GM18507 (cell line): ENCODE measurements at places on chromosomes 1 and 21.

- no peak for DNase-seq
Measured at GRCh38 chr1:154765970-154766369, 104.1 kb downstream of the KCNN3 start.

- DNase-seq, result no peak
Measured at GRCh38 chr21:42532466-42533181, 19.0 kb downstream of the SLC37A1 start.

DNA sequence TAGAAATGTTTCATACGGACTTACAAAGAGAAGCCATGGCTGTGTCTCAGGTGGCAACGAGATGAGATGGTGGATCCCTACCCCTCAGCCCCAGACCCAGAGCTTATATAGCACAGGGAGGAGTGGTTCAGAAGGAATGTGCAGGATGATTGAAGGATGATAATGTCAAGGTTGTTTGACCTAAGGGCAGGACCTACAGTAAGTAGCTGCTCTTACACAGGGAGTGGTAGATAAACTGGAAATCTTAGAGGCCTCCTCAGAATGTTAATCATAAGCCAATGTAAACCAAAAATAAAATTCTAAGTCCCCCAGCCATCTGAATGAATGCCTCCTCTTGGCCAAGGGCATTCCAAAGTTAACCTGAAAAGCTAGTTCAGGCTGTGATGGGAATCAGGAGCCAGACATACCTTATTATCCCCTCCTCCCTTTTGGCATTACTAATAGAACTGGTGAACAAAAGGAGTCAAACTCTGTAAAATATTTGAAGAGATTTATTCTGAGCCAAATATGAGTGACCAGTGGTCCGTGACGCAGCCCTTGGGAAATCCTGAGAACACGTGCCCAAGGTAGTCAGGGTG is 45.8 kb upstream of the PDE9A start:
- no peak for DNase-seq

- DNase-seq, result no peak
Measured at GRCh38 chr1:241722947-241723346, 70.9 kb downstream of the WDR64 start.

- DNase-seq, result no peak
Measured at GRCh38 chr1:26015358-26015757, 6.2 kb upstream of the EXTL1 start.

DNA sequence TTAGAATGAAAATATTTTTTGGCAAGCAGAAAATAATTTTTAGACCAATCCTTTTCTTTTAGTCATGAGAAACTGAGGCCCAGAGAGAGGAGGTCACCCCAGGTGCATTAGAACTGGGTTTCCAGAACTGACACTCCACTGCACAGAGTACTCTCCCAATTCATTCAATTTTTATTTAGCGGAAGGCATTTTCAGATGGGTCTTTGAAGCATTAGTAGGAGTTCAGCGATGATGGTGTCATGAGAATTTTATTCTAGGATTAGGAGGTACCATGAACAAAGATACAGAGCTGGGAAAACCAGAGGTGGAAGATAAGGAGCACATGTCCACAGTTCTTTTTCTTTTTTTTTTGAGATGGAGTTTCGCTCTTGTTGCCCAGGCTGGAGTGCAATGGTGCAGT is 2.3 kb downstream of the PCSK9 start:
- no peak for DNase-seq

GRCh38 chr1:221011145-221011544 is 131.9 kb downstream of the HLX start:
- no peak for DNase-seq

DNA sequence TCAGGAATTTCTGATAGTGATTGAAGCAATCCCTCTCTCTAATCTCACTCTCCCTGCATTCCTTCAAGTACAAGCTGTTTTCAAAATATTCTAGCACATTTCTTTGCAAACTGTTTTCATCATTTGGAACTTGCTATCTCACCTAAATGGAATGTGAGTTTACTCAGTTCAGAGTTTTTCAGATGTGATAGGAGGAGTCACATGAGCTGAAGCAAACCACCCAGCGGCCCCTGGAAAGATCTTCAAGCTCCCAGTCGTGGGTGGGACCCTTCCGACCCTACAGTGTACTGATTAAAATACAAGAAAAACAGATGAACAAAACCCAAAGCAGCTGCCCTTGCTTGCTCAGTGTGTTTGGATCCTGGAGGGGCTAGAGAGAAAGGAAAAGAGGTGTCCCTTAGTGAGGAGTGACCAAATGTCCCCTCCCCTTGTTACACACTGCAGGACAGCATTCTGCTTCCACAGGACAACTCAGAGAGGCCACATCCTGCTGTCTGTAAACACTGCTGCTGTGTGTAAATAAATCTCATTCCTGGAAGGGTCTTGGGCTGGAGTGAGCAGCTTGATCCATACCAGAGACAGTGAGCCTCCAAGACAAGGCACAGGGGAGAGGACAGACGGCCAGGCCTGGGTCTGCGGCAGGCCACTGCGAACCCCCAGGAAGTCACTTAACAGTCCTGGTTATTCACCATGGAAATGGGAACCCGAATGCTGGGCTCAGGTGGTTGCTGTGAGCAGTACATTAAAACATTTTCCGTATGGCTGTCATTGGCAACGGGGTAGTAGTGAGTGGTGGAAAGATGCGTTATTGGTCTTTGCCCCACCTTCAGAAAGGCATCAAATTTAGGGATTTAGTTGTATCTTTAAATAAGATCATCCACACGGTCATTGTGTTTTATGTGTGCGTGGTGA is 229.2 kb downstream of the RHOU start:
- no peak for DNase-seq

- DNase-seq, result no peak
Measured at GRCh38 chr1:52368383-52369172, 2.6 kb upstream of the CC2D1B start.

DNA sequence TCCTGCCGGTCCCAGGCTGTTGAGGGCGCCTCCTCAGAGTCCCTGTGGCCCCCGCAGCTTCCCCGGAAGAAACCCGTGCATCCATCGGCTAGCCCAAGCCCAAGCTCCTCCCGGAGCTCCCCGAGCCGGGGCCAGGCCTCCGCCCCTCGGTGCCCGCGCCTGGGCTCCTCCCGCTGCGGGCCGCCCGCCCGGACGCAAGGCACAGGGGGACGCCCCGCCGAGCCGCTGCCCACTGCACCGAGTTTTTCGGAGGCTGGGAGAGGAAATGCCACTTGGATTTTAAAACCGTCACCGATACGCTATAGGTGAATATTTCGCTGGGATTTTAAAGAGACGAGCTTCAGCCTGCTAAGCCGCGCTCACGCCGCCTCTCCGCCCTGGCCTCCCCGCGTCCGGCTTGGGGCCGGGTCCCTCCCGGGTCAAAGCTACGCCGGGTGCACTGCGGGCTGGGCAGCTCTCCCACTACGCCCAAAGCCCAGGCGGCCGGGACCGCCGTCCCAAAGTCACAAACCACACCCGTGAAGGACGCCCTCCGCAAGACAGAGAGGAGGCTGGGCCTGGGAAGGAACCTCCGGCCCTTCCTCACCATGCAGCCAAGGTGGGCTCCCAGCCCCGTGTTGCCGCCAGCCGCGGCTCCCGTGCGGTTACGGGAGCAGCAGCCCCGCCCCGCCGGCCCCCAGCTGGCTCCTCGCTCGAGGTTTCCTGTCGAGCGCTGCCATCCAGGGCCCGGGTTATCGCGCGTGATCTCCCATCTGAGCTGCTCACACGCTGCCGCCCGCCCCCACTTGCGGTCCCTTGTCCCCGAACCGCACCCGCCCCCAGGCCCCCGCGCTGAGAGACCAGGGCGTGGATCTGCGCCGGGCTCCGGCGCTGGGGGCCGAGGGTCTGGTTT is 63.2 kb downstream of the CD247 start:
- DNase-seq, result no peak

DNA sequence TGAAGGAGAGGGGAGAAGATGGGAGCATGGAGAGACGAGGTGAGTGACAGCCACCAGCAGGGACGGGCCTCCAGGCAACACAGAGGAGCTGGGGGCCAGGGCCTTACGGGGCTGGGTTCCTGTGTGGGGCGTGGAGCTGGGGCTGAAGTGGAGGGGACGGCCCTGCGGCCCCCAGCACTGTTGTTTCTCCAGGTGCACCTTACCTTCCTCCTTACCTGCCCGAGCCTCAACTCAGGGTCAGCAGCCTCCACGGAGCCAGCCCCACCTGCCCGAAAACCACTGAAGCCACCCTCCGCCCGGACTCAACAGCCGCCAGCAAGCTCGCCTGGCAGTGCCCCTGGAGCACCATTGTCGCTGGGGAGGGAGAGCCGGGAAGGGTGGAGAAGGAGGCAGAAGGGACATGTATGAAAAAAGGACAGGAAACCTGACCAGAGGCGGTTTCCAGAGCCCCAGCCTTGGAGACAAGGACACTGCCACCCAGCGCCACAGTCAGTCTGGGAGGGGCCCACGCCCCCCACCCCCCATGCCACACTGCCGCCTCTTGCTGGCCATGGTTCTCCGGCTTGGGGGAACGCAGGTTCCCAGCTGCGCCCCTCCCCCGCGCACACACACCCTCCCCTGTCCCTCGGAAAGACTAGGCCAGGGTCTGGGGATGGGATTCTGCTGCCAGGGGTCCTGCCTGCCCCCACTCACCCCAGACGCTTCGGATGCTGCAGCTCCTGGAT is 10.6 kb downstream of the PLA2G2F start:
- DNase-seq, result no peak

DNA sequence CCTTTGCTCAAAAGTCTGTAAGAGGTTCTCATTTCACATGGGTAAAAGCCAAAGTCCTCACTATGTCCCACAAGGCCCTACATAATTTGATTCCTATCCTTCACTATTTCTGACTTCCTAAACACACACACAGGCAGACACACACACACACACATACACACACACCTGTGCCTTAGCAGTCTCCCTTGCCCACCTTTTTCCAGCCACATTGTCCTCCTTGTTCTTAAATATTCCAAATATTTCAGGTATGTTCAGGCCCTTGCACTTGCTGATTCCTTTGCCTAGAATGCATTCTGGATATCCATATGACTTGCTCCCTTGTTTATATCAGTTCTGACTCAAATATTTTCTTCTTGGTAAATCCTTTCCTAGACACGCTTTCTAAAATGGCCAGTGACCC is 54.6 kb downstream of the NTNG1 start:
- no peak for DNase-seq

DNA sequence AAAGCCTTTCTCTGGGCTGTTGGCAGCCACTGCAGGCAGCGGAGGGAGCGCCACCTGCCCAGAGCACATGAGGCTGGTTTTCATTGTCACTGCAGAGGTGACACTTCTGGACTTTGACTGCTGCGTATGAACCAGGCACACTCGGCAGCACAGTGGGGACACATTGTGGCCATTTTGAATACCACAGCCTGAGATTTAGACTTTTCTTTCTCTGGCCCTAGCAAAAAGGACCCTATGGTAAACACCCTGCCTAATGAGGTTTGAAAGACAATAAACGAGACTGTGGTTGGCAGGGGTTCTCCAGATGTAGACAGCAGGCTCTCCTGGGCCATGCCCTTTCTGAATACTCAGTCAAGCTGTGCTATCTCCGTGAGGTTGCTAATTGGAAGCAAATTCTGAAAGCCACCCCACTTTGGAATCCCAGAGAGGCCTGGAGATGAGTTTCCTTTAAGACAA is 12.0 kb upstream of the KCNE2 start:
- DNase-seq, result peak; percentile 42

DNA sequence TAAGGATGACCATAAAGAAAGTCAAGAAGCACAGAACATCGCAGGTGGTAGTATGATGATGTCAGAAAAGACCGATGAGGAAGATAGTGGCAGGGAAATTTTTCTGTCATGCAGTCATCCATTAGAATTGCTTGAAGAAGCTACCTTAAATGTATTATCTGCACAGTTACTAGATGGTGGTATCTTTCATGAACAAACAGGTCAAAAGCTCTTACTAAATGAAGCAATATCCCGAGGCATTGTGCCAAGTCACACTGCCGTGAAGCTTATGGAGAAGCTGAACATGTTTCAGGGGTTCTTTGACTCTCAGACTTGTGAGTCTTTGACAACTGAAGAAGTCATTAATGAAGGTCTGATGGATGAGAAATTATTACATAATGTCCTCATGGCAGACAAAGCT is 128.8 kb downstream of the MACF1 start:
- no peak for DNase-seq

GRCh38 chr21:35479065-35479448 is 430.0 kb upstream of the RUNX1 start:
- DNase-seq, result no peak

- DNase-seq, result no peak
Measured at GRCh38 chr1:175493321-175494010, 249.9 kb downstream of the TNR start.

- no peak for DNase-seq
Measured at GRCh38 chr1:82455342-82455741, 654.6 kb downstream of the ADGRL2 start.

GRCh38 chr1:226454349-226454748 is 46.5 kb upstream of the PARP1 start:
- DNase-seq, result no peak

- no peak for DNase-seq
Measured at GRCh38 chr1:77060000-77060399, 159.2 kb downstream of the PIGK start.

DNA sequence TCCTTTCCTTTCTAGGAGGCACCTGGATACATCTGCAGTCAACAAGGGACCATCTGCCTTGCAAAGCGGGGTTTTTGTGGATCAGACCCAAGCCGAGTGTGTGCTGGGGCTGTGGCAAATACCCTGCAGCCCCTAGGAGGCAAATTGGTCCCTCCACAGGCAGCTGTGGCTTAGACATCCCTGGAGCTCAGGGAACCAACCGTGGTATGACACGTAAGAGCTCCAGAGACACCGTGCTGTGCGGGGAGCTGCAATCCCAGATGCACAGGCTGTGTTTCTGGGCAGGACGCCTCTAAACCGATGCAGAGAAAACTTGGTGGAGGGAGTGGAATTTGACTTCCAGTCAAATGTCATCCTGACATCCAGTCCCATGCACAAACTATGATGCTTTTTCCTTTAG is 141.5 kb downstream of the KAZN start:
- DNase-seq, result no peak

- no peak for DNase-seq
Measured at GRCh38 chr1:71565262-71565661, 484.4 kb upstream of the ZRANB2 start.

GRCh38 chr1:181160998-181161870 is 72.7 kb downstream of the IER5 start:
- DNase-seq, result no peak

DNA sequence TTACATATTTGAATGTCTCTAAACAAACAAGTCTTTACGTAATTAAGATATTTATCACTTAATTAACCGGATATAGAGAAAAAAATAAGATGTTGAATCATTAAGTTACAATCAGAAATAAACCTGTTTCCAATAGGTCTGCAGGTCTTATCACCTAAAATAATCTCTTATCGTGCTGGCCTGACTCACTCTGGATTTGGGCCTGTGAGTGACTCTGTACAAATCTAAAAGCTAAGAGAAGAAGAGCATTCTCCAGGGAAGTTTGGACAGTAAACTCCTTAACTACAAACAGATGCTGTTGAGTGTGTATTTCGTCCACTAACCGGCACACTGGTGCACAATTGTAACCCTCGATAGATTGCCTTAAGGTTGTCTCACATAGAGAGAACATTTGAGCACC is 25.3 kb downstream of the CEP104 start:
- DNase-seq, result no peak

DNA sequence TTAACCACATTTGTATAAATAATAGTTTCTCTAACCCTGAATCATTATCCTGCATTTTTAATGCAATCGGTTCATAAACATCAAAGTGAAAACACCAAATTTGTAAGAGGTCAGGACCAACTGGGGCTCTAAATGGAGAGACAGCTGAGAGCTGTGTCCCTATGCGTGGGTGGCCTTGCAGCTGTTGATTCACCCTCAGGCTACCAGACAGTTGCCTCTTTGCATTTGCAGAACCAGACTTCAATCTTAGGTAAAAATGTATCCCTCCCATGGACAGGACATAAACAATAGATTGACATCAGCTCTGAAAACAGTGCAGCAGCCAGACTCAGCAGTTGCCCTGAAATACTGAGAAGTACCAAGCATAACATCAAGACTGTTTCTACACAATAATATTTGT is 8.8 kb upstream of the TGFB2 start:
- no peak for DNase-seq
